ENCODE measurements at places on chromosomes 7 and 10.
A peak's percentile ranks its signal among the peaks of the same experiment; 100 is the strongest.

GRCh38 chr10:117184296-117184695 is 13.0 kb upstream of the KCNK18 start:
- no peak for DNase-seq

GRCh38 chr7:2639181-2639681 is 7.4 kb downstream of the TTYH3 start:
- DNase-seq: peak; percentile 47

GRCh38 chr10:69847883-69848282 is 46.2 kb downstream of the COL13A1 start:
- no peak for DNase-seq

DNA sequence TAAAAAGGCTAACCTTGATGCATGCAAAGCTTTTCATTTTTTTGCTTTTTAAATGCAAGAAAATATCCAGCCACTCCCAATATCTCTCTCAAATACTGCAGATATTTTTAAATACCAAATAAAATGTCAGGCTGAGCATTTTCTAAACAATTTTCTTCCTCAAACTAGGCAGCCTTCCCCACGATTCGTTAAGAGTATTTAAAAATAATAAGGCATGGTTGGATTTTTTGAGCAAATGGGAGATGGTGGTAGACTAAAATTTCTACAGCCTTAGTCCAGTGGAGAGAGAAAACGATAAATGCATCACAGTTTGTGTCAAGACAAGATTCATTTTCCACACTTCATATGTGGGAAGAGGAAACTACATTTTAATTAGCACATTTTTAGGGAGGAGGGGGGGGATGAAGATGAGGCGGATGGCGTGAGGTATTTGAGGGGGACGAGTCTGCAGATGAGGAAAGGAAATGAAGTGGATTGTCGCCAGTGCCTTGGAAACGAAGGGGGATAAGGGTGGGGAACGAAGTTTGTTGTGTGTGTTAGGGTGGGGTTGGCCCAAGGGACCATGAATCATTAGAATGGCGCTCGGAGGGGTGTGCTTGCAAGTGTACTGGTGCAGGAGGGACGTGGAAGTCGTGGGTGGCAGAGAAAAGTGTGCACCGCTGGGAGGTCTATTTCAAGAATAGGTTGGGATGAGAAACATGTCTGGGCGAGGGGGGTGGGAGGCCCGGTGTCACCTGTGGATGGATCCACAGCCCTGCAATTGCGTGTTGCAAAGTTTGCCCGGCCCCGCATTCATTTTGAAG is 1.2 kb upstream of the ADD3 start:
- peak; percentile 29 for DNase-seq

- peak; percentile 14 for DNase-seq
Measured at GRCh38 chr10:7506571-7506970, 95.7 kb upstream of the SFMBT2 start.

DNA sequence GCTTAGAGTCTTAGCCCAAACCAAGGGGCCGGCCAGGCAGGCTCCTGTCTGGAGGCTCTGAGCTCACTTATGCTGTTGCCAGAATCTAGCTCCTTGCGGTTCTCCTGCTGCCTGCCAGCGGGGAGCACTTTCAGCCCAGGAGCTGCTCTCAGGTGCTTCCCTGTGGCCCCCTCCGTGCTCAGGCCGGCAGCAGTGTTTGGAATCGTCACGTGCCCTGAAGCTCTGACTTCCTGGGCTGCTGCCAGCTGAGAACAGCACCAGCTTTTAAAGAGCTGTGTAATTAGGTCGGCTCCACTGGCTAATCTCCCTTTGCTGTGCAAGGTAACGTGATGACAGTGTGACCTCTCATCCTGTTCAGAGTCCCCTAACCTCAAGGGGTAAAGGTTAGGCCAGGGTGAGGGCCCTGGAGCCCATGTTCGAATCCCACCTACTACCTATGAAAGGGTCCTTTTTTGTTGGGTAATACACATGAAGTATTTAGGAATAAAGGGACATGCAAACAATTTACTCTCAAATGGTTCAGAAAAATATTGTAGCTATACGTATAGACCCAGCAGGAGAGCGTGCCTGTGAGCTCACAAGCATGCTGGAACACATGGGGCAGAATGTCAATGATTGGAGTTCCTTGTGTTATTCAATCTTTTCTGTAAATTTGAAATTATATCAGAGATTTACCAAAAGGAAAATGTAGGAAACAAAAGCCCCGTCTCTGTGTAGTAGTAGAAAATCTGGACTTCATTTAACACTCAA is 16.6 kb downstream of the ZNF862 start:
- peak; percentile 78 for DNase-seq

- no peak for DNase-seq
Measured at GRCh38 chr7:131929632-131930031, 373.2 kb upstream of the PODXL start.

GRCh38 chr10:49278497-49278981 is 20.4 kb upstream of the C10orf71 start:
- no peak for DNase-seq

DNA sequence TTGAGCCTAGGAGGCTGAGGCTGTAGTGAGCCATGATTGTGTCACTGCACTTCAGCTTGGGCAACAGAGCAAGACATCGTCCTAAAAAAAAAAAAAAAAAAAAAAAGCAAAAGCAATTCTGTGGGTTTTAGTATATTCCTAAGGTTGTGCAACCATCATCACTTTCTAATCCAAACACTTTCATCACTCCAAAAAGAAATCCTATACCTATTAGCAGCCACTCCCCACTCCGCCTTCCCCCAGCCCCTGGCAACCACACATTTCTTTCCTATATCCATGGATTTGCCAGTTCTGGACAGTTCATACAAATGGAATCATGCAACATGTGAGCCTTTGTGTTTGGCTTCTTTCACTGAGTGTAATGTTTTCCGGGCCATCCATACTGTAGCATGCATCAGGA is 20.4 kb downstream of the ZAN start:
- no peak for DNase-seq

GRCh38 chr7:107224374-107225223 is 55.8 kb downstream of the HBP1 start:
- no peak for DNase-seq

GRCh38 chr7:12456506-12456905 is 52.8 kb upstream of the VWDE start:
- no peak for DNase-seq

GRCh38 chr10:5976512-5977470 is 552 bp downstream of the IL15RA start:
- peak; percentile 48 for DNase-seq

- peak; percentile 17 for DNase-seq
Measured at GRCh38 chr7:95684037-95684436, 87.7 kb upstream of the PDK4 start.

- no peak for DNase-seq
Measured at GRCh38 chr10:132430861-132431271, 33.9 kb downstream of the PWWP2B start.

GRCh38 chr7:41305001-41305400 is 397.9 kb downstream of the INHBA start:
- no peak for DNase-seq

- no peak for DNase-seq
Measured at GRCh38 chr7:17126413-17127268, 171.8 kb upstream of the AHR start.

GRCh38 chr10:81179805-81180452 is 642.2 kb downstream of the SH2D4B start:
- DNase-seq: no peak

GRCh38 chr7:37394158-37394557 is 54.5 kb downstream of the ELMO1 start:
- no peak for DNase-seq

GRCh38 chr7:2757904-2758672 is 70.1 kb downstream of the AMZ1 start:
- DNase-seq: peak; percentile 64

- no peak for DNase-seq
Measured at GRCh38 chr10:21475393-21475792, 50.1 kb downstream of the SKIDA1 start.

Measured in adrenal gland (tissue), 19 donors.